Panc1 (cell line): ENCODE measurements at places on chromosomes 3 and 15.

GRCh38 chr3:136189859-136190617 is 6.1 kb downstream of the MSL2 start:
- no peak overlapping the region for H3K4me3 ChIP-seq
- H3K4me1 ChIP-seq = peaks cover 40% of the 10 kb centered on the region
- no peaks in the 10 kb centered on the region; the same call in 1 of the 2 replicates for H3K36me3 ChIP-seq
- H3K27me3 ChIP-seq = no peaks in the 10 kb centered on the region
- H3K27ac ChIP-seq = no peak overlapping the region
- no peak for DNase-seq

DNA sequence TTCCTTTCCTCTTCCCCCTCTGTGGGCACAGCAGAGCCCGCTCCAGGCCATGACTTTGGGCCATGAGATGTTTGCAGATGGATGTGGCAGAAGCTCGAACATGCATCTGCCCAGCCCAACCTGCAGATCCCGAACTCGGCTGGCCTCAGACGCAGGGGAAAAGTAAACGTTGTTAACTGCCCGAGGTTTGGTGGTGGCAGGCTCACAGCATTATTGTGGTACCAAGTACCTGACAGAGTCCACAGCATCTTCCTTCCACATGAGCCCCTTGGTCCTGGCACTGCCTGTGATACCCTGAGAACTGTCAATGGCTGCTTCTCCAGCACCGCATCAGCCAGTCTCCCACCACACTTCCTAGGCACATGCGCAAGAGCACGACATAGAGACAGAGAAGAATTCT is 424.3 kb downstream of the OCA2 start:
- H3K4me1 ChIP-seq = no peaks in the 10 kb centered on the region
- no peak for DNase-seq
- no peaks in the 10 kb centered on the region for H3K36me3 ChIP-seq
- H3K27ac ChIP-seq = no peak overlapping the region

DNA sequence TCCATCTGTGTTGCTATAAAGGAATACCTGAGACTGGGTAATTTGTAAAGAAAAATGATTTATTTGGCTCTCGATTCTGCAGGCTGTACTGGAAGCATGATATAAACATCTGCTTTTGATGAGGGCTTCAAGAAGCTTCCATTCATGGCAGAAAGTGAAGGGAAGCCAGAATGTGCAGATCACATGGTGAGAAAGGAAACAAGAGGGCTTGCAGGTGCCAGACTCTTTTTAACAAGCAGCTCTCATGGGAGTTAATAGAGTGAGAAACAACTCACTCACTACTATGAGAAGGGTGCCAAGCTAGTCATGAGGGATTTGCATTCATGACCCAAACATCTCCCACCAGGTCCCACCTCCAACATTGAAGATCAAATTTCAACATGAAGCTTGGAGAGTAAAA is 247.2 kb downstream of the ZIC4 start:
- H3K27ac ChIP-seq = no peak overlapping the region
- H3K4me1 ChIP-seq = no peaks in the 10 kb centered on the region
- H3K27me3 ChIP-seq = no peaks in the 10 kb centered on the region
- no peak overlapping the region for H3K4me3 ChIP-seq

GRCh38 chr15:34362047-34362773 is 4.8 kb downstream of the LPCAT4 start:
- H3K27me3 ChIP-seq = no peaks in the 10 kb centered on the region
- no peak overlapping the region for H3K27ac ChIP-seq

DNA sequence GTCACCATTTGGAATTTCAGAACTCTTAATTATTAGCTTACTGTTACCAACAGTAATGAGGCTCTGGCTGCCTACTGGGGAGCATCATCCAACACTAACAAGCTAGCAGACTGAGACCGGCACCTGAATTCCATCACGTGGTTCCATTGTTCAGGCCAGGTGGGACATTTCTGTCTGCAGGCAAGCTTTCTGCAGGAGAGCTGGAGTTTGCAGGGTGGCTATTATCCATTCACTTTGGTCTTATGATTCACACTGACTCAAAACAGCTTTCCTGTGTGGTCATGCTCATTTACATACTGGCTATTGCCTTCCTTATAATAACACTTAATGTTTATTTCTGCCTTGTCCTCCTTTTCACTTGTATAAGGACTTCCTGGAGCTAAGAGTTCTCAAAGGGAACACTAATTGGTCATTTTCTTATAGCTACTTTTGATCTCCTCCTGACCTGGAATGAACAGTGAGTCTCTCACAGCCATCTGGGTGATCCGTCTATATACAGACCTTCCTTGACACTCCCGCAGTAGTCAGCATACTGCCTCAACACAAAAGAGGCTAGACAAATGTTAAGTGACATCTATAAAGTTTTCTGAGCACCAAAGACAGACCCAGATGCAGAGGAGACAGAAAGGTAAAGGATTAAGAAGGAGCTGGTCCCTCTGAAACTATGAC is 695.4 kb downstream of the FHIT start:
- no peak overlapping the region for H3K4me3 ChIP-seq
- no peaks in the 10 kb centered on the region for H3K4me1 ChIP-seq
